NCI-H446 treated with DMSO at 0.1 percent for 48 hours (cell line): ENCODE measurements at places on chromosomes 12 and 14.

DNA sequence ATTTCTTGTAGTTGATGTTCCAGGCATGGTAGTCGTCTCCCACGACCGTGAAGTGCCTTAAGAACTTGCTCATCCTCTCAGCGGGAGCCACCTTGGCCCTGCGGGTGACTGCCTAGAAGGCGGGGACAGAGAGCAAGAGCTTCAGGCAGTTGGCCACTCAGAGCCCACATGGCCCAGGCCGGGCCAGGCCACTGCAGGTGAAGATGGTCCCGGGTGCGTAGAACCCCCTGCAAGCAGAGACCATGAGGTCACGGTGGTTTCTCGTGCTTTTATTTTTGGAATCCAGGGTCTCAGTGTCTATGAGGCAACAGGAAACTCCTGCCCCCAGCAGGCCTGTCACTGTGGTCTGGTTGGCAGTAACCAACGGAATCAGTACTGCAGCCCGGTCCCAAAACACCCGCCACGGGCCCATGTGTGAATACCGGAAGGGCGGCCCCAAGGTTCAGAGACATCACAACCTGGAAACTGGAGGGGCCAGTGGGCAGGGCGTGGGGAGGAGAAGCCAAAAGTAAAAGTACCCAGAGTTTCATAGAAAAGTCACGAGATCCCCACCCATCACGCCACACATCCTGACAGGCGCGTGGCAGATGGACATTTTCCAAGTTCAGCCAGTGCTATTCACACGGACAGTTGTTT lies 27.5 kb downstream of the HVCN1 start:
- DNase-seq = no peak

GRCh38 chr12:126998747-126999285 lies 1268.2 kb upstream of the TMEM132C start:
- DNase-seq = no peak

- no peak for DNase-seq
Observed at GRCh38 chr14:75648066-75648838, 12.4 kb downstream of the ERG28 start.

DNA sequence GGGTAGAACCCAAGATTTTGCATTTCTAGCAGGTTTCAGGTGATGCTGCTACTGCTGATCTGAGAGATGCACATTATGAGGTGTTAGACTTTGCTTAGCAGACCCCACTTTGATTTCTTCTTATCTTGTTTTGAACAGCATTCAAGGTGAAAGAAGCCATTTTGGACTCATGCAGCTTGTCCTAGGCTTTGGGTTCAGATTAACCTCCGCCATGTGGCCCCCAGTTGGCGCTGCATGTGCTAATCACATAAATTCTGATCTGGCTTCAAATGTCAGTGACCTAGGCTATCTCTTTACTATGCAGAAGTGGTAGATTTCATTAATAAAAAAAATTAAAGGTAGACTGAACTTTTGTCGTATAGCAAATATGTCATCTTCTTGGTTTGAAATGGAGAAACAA lies 89.8 kb upstream of the DYRK2 start:
- DNase-seq = no peak

DNA sequence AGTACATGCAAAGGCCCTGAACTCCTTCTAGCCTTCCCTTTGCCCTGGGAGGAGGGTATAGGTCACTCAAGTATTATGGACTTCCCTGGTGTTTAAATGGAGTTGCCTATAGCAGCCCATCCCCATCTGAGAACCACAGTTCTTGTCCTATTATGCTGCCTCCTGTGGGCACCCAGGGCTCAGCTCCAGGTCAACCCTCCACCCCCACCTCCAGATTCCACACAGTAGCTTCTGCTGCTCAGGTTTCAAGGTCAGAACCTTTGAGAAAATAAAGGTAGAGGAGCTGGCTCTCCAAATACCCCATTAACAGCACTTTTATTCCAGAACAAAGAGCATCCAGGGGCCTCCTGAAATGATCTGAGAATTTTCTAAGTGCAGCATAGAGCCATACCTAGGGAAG lies 57.4 kb downstream of the ACTN1 start:
- DNase-seq = no peak

- no peak for DNase-seq
Observed at GRCh38 chr12:75542942-75543341, 31.5 kb upstream of the KRR1 start.

DNA sequence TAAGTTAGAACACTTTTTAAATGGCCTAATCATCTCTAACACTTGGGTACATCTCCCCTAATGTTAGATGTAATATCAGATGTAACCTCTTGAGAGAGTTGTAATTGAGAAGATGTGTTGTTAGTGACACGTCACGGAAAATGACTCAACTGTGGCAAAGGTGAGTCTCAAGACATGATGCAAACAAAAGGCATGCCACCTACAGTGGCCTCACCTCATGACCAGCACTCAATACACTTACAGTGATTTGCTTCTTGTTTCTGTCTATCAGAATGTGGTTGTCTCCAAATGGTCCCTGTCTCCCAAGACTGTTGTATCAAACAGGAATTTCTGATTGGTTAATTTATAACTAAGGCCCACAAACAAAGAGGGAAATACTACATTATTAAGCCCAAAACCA lies 91.2 kb downstream of the SLC25A21 start:
- DNase-seq = no peak

- no peak for DNase-seq
Observed at GRCh38 chr12:47551426-47551851, 154.4 kb downstream of the RPAP3 start.

DNA sequence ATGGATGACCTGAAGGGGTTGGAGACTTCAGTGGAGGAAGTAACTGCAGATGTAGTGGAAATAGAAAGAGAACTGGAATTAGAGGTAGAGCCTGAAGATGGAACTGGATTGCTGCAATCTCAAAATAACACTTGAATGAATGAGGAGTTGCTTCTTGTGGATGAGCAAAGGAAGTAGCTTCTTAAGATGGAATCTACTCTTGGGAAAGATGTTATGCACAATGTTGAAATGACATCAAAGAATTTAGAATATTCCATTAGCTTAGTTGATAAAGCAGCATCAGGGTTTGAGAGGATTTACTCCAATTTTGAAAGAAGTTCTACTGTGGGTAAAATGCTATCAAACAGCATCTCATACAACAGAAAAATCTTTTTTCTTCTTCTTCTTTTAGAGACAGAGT lies 186.4 kb upstream of the PRKD1 start:
- DNase-seq = no peak

- DNase-seq = no peak
Observed at GRCh38 chr12:71060426-71060825, 97.4 kb downstream of the TSPAN8 start.

- no peak for DNase-seq
Observed at GRCh38 chr12:85688837-85689236, 147.4 kb downstream of the RASSF9 start.

DNA sequence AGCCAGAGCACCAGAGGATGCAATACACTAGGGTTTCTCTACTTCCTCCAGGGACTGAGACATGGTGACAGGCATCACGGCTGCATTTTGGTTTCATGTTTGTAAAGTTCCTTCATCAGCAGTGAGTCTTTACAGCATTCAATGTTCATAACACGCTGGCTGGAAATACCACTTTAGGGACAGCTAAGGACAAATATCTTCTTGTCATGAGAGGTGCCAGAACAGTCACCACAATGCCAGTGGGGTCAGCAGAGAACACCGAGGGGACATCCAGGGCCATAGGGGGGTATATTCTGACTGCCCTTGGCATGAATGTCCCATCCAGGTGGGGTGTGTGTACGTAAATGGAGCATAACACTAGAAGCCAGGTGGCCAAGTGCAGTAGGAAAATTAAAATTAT lies 72.3 kb downstream of the CCDC60 start:
- no peak for DNase-seq

DNA sequence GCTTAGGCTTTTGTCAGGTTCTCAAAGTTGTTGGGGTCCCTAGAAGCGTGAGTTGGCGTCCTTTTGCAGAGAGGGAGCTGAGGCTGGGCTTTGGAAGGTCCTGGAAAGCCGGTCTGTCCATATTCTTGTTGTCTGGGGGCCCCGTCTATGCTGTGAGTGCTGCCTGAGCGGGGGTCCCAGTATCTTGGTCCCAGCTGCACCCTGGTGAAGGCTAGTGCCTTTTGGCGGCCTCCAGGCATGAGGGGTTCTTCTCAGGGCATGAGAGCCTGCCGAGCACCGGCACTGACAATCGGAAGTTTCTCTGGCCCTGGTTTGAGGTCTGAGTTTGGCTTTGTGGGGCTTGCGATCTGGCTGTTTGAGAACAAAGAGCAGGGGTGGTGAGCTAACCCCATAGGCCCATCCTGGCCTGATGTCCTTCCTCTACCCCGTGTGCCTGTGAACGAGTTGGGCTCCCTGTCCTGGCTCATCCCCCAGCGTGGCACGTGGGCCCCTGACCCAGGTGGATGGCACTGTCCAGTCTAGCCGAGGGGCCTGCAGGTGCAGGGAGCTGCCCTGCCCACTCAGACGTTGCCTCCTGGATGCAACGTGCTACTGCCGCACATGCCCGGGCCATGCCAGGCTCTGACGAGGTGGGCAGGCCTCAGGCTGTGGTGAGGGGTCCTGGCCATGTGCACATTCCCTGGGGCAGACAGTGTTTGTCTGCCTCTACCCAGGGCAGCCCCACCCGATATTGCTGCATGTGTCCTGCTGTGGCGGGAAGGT lies 3.9 kb downstream of the CEP170B start:
- no peak for DNase-seq

- no peak for DNase-seq
Observed at GRCh38 chr12:131087991-131088700, 134.4 kb downstream of the ADGRD1 start.

DNA sequence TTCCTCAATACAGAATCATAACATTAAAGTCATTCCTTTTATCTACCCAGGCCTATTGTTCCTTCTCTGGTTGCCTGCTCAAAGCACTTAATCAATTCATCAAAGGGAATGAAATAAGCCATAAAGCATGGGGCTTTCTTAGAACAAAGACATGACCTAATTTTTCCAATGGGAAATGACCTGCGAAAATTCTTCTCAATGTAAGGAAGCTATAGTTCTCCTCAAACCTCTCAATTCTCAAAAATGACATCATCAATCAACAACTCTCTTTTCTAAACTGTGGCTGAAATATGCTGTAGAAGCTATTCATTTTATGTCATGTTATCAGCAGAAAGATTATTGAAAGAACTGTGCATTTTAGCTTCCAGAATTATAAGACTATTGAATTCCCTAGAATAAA lies 116.0 kb upstream of the PTPRR start:
- DNase-seq = no peak

DNA sequence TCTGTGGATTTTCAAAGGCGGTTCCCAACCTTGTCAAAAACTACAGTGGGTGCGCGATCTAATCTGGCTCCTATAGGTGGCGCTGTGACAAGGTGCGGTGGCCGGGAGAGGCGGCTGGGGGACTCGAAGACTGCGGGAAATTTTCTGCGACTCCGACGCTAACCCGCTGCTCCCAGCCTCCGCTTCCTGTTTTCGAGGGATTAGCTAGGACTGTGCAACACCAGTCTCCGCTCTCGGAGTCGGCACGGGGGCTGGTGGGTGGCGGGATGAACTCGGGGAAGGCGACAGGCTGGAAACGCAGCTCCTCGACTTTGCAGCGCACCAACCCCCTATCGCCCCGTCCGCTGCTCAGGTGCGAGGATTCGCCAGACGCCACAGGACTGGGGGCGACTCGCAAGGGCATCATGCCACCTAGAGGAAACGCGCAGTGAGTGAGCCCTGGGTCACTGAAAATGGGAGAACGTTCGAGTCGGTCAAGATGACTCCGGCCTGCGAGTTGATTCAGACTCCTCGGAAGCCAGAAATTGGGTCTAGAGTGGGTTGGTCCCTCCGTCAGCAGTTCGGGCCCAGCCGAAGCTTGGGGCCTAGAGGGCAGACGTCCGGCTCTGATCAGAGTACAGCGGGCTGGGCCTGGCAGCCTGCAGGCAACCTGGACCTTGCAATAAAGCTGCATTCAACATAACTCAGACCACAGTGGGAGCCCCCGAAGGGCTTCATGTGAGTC lies 5.5 kb upstream of the PAX9 start:
- no peak for DNase-seq

- no peak for DNase-seq
Observed at GRCh38 chr14:65772921-65773574, 360.5 kb downstream of the FUT8 start.

GRCh38 chr12:131422744-131423143 lies 288.1 kb upstream of the SFSWAP start:
- no peak for DNase-seq

DNA sequence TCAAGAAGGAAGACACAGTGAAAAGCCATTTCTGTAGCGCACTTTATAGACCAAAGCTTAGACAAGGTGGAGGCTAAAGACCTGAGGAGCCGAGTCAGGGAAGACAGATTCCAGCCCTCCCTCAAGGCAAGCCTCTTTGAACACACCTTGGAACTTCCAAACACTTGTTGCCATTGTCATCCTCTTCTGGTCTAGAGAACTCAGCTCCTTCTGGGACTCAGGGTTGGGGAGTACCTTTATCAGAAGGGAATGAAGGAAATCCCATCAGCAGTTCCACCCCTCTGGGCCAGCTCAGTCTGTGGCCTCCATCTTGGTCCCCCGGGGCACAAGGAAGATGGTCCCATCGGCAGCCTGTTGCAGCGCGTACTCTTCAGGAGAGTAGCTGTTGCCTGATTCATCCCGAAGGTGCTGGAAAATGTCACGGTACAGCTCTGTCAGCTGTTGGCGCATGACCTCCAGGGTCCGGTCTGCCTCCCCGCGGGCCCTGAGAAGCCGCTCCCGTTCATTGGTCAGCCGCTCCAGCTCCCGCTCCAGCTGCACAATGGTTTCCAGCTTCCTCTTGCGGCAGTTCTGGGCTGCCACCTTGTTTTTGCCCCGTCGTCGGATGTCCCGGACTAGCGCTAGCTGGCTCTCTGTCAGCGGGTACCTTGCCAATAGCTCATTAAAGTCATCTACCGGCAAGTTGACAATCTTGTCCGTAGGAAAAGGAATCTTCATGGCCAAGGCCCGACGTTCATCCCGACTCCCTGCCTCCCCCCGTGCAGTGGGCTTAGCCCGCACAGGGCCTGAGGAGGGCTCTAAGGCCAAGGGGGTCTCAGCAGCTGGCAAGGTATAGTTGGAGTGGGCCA lies 8.5 kb downstream of the NFE2 start:
- no peak for DNase-seq

DNA sequence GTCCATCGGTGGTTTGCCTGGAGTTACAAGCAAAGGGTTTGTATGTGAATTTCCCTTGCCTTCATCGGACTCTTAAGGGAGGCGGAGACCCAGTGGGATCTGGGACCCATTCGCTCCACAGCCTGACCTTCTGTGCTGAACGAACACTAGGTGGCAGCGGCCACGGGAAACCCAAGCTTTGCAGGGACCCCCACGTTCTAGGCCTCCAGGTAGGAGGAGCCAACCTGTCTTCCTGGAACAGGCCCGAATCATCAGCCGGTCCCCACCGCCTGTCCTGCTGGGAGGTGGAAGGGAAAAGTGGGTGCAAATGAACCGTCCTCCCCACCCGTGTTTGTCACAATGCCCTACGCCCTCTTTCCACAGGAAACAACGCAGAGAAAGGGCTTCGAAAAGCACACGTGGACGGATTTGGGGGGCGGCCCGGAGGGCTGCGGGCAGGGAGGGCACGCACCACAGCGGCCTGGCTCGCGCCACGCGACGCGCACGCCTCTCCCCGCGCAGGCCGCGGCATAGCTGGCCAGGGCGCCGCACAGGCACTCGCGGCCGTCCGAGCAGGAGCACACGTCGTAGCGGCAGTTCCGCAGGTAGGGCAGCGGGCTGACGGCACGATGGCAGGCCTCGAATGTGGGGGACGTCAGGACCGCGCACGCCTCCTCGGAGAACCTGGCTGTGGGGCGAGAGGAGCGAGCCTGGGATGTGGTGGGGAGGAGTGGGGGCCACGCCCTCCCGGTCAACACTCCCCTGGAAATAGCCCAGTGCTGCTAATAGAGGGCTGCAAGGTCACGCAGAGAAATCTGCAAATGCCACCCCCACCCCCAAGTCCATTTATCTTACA lies 67.8 kb downstream of the VWF start:
- no peak for DNase-seq

- no peak for DNase-seq
Observed at GRCh38 chr14:72433511-72433910, 460.4 kb downstream of the DPF3 start.
